ENCODE measurements at places on chromosomes 2 and 18. TPM values are rescaled to one million over a fixed set of nuclear protein-coding genes. Genes with fewer than 3 reads are reported as not detected.
A peak's percentile ranks its signal among the peaks of the same experiment; 100 is the strongest.

Gene OTOF
- not detected for total RNA-seq

Gene GPR55
- total RNA-seq: not detected

GRCh38 chr18:36813824-36814223 lies 15.0 kb downstream of the TPGS2 start:
- DNase-seq: no peak
- H3K27ac ChIP-seq: peak overlapping the region; percentile 39
- H3K27me3 ChIP-seq: no peaks in the 10 kb centered on the region
- H3K4me1 ChIP-seq: no peaks in the 10 kb centered on the region
- no peaks in the 10 kb centered on the region for H3K36me3 ChIP-seq

DNA sequence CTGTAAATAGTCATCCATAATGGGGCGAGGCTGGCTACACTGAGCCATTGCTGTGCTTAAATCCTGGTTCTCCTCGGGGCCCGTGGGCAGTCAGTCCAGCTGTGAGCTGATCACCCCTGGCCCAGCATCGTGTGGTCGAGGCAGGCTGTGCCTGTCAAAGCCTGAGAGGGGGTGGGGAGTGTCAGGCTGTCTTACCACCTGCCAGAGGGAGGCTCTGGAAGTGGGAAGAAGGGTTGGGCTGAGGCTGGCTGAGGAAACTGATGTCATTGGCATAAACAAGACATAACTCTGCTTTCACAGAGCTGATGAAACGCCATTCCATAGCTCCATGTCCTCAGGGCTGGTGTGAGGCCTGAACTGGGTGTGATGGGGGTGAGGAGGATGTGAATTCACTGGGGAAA lies 49.7 kb downstream of the KLHL29 start:
- H3K36me3 ChIP-seq: no peaks in the 10 kb centered on the region
- H3K27me3 ChIP-seq: no peaks in the 10 kb centered on the region

DNA sequence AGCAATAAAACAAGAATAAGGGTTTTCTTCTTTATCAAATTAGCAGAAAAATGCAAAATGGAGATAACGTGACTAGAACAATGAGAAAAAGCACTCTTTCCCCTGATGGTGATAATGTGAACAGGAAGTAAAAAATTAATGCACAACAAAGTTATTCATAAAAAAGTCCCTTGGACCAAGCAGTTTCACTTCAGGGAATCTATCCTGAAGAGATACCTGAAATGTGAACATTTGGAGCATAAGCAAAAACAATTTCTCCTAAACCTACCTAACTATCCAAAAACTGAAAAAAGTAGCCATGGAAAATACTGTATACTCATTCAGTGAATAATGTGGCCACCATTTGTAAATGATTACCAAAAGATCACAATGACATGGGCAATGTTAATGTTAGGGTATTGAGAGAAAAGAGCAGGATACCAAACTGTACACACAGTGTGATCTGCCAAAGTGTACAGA lies 48.7 kb downstream of the TRIP12 start:
- H3K4me1 ChIP-seq: no peaks in the 10 kb centered on the region
- H3K27ac ChIP-seq: no peak overlapping the region
- DNase-seq: no peak
- H3K36me3 ChIP-seq: no peaks in the 10 kb centered on the region
- H3K4me3 ChIP-seq: no peak overlapping the region
- no peaks in the 10 kb centered on the region for H3K27me3 ChIP-seq

- H3K36me3 ChIP-seq: no peaks in the 10 kb centered on the region
- H3K27ac ChIP-seq: no peak overlapping the region
- no peak for DNase-seq
- H3K27me3 ChIP-seq: no peaks in the 10 kb centered on the region
- no peak overlapping the region for H3K4me3 ChIP-seq
These were observed 69.2 kb downstream of the NABP1 start for GRCh38 chr2:191747170-191747530.

DNA sequence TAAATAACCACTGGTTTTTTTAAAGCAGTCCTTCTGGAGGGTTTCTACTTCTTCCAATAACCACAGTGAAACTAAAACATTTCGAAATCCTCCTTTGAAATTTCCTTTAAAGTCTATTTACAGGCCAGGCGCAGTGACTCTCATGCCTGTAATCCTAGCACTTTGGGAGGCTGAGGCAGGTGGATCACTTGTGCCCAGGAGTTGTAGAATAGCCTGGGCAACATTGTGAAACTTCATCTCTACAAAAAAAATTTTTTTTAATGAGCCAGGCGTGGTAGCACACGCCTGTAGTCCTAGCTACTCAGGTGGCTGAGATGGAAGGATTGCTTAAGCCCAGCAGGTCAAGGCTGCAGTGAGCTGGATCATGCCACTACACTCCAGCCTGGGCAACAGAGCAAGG lies 15.2 kb downstream of the KIDINS220 start:
- H3K4me3 ChIP-seq: no peak overlapping the region
- H3K27me3 ChIP-seq: no peaks in the 10 kb centered on the region
- no peak for DNase-seq
- no peaks in the 10 kb centered on the region for H3K36me3 ChIP-seq

All from uterus (tissue), 4 donors.